ENCODE measurements at places on chromosomes 1 and 21.

- no peak for DNase-seq
These were observed 13.0 kb upstream of the GPR137B start for GRCh38 chr1:236129306-236129705.

DNA sequence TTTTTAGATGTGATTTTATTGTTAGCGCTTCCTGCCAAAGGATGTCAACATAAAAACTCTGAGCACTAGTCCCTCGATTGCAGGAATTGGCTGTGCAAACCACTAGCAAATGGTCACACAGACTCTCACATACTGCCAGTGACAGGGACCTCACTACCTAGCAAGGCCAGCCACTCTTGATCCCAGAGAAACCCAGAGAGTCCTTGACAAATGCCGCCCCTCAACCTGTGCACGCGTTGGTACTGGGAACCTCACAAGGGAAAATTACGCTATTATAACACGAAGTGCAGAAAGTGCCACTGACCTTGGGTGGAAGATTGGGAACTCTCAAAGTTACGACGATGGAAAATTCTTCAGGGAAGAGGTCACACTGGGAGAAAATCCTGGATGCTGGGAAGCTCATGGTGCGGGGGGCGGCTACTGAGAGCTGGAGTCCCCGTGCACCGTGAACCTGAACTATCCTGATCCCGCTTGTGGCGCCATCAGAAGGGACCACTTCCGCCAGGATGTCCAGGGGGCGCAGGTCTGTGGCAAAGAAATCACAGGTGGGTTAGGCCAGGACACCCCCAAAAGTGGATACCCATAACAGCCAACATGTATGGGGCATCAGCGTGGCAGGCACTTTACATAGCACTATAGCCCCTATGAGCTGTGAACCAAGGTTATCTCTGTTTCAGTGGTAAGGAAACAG is 5.9 kb upstream of the KRTAP10-4 start:
- DNase-seq, result no peak

DNA sequence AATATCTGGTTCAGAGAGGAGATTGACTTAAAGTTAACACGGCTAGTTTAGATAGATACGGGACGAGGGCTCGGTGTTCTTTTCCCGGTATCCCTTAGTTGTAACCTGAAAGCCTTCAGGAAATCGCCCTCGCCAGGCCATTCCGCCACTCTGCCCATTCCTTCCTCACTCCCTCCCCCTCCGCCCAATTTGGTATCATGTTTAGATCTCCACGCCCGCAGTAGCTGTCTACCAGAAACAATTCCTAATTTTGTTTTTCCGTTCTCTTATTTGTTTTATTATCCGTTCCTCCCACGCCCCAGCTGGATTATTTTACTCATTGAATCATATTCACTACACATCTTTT is 685 bp upstream of the VAMP4 start:
- DNase-seq, result peak; percentile 23

- DNase-seq, result no peak
These were observed 71.9 kb upstream of the EFHD2 start for GRCh38 chr1:15337656-15338402.

GRCh38 chr21:36188081-36188681 is 31.6 kb downstream of the DOP1B start:
- no peak for DNase-seq

- no peak for DNase-seq
These were observed 7.3 kb downstream of the SYNC start for GRCh38 chr1:32695098-32695904.

DNA sequence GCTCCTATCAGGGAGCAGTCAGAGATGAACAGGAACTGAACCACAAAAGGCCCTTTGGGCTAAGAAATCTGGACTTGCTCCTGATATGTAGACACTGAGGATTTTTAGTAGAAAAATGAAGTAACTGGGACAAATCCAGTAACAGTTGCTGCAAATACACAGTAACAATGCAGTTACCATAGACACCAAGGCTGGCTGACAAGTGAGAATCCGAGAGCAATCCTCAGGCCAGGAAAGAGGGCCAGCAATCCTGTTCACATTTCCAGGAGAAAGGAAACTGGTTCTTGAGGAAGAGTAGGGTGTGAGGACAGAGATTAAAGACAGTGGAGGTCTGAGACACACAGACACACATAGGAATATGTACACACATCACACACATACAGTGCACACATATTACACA is 9.3 kb upstream of the LORICRIN start:
- DNase-seq, result no peak

GRCh38 chr1:109111386-109112055 is 2.4 kb upstream of the ELAPOR1 start:
- no peak for DNase-seq

GRCh38 chr1:162471290-162471853 is 26.2 kb upstream of the UHMK1 start:
- no peak for DNase-seq

DNA sequence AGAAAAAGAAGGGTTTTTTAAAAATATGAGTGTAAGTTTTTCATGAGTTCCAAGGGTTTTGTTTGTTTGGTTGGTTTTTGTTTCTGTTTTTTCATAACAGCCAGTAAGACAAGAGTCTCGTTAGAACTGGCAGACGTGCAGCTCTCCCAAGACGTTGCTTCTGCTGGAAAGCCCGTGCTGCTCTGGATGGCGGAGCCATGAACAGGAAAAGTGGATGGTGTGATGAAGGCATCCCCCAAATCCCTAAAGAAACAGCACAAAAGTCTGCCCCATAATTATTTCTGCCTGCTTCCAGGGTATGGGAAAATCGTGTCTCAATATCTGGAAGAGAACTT is 157.9 kb upstream of the BACE2 start:
- no peak for DNase-seq

DNA sequence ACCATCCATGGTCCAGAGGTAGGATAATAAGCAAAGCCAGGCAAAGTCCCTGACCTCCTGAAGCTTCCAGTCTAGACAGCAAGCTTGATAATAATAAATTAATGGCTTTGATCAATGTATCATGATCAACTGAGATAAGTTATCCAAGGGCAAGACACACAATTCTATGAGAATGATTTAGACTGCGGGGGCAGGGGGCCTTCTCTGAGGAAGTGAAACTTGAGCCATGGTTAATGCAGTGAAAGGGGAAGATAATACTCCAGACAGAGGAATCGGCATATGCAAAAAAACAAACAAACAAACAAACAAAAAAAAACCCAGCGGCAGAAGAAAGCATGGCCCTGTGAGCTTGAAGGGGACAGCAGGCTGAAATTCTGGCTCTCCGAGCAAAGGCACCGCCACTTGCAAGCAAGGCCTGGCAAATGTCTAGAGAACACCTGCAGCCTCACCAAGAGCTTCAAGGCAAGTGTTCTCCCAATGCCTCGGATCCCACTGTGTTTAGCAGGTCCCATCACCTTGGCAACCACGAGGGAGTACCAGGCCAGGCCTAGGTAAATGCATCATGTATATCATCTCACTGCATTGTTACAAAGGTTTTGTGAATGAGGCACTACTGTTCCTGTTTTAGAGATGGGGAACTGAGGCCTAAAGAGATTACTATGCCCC is 24.9 kb downstream of the CSMD2 start:
- DNase-seq, result no peak

DNA sequence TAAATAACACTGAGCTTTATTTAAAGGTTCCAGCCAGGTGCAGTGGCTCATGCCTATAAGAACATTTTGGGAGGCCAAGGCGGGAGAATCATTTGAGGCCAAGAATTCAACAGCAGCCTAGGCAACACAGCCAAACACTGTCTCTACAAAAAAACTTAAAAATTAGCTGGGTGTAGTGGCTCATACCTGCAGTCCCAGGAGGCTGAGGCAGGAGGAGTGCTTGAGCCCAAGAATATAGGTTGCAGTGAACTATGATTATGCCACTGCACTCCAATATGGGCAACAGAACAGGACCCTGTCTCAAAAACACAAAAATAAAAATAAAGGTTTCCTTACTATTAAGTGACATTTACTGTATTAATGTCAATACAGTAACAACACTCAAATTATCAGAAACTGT is 2.1 kb downstream of the TAF12 start:
- peak; percentile 39 for DNase-seq

- no peak for DNase-seq
These were observed 128.5 kb upstream of the GALNT2 start for GRCh38 chr1:229938551-229938950.

GRCh38 chr1:17405898-17406759 is 33.3 kb downstream of the RCC2 start:
- DNase-seq, result peak; percentile 19

DNA sequence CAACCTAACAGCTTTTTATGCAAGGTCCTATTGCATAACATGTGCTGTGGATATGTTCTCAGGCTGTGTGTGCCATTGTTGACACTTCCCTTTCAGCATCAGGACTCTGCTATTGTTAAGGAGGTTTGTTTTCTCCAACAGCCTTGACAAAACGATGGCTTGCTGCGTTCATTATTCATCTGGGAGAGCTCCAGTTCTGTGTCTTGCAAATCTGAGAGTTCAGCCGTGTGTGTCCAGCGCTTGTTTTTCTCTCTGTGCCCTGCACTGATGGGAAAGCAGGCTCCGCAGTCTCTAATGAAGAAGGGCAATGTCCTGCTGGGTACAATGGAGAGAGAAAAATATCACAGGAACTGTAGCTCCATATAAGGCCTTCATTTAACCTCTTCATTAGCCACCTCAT is 63.7 kb downstream of the CLDN17 start:
- no peak for DNase-seq

DNA sequence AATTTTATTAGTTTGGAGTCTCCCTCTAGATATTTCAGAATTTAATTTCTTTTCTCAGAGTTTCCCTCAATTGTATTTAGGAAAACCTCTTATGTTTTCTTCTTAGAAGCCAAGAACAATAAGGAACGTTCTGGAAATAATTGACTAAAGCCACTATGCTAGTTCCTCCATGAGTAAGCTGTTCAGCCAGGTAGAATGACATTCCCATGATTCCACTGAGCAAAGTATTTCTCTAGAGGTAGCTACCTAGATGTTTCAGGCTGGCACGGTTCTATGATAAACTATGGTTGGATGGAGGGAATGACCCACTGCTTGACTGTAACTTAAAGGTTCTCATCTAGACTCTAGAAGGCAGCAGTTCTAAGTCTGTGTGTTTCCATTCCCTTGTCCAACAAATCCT is 62.4 kb downstream of the CLDN17 start:
- no peak for DNase-seq

- no peak for DNase-seq
These were observed 97.5 kb downstream of the SEC16B start for GRCh38 chr1:177872308-177872900.

- no peak for DNase-seq
These were observed 185.3 kb upstream of the POU3F1 start for GRCh38 chr1:38231941-38232340.

- no peak for DNase-seq
These were observed 346.2 kb downstream of the BARHL2 start for GRCh38 chr1:90370686-90371447.

GRCh38 chr1:112110031-112110430 is 120.6 kb upstream of the KCND3 start:
- DNase-seq, result no peak

DNA sequence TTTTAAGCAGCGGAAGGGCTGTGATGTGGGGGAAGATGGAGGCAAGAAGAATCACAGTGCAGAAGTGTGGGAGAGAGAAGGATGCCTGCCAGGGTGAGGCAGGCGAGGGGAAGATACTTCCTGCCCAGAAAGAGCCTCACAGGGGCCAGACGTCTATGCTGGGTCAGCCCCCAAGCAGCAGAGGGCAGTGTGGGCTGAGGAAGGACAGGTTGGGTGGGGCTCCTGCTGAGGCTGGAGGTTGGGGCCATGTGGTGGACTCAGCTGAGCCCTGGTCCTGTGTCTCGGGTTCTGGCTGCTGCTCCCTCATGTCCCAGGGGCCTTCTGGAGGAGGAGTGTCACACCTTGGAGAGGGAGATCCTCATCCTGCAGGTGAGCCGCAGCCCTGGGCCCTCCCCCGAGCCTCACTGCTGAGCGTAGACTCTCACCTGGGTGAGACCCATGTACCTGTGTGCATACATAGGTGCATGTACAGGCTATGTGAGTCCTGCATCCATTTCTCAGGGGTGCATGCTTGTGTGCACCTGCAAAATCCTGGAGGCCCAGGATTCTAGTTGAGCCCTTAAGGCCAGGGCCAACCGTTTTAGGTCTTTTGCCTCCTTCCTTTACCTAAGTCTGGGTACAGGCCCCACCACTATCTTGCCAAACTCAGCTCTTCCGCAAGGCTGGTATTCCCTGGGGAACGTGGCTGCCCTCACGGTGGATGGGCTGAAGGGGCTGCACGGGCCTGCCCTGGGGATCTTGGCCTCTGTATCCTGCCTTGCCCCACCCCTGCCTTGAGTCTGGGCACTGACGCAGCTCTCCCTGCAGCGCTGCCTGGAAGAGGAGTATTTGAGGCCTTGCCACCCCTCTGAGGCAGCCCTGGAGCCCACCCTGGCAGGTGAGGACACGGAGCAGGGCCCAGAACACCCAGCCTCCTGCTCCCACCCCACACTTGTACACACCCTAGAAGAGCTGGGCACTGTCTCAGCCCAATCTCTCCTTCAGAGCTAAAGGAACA is 3.7 kb downstream of the CCDC24 start:
- DNase-seq, result no peak

DNA sequence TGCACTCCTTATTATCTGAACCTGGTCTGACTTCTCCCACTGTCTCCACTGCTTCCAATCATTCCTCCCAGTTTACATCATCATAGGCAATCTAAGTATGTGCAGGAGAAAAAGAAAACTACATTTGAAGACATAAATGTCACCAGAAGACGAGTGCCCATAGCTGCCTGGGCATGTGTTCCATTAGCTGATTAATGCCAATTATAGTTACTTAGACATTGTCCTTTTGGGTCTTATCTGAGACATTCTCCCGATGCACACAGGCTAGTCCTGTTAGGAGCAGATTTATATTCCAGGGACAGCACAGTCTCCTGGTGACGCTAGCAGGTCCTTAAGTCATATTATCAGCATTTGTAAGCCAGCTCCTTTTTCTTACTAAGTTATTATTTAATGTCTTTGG is 52.6 kb upstream of the PTGFRN start:
- no peak for DNase-seq

DNA sequence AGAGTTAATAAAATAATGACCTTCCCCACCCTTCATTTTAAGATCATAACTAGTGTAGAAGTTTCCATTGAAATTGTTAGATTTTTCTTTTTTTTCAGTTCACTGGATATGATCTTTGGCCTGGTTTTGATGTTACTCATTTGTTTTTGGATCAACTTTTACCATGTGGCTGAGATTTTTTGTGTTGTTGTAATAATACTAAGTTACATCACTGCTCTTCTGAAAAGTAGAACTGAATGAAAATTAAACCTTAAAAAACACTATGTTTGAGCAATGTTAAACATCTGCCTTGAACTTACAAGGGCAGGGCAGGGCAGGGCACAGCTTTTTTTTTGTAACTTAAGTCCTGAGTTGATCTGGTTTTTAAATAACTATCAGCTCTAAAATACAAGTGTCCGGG is 204.8 kb upstream of the ADAMTS5 start:
- DNase-seq, result no peak

DNA sequence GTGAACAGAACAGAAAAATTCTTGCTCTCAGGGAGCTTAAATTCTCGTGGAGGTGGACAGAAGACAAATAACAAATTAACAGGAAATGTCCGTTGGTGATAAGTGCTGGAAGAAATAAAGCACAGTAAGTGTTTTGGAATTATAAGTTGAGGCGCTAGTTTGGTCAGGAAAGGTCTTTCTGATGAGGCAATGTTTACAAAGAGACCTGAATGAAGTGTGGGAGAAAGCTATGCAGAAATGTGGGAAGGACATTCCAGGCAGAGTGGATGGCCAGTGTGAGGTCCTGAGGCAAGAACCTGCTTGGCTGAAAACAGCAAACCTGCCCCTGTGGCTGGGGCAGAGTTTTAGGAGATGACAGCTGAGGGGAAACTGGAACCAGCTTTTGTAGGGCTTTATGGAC is 23.3 kb downstream of the NGF start:
- no peak for DNase-seq

GRCh38 chr21:29235714-29236197 is 63.0 kb upstream of the BACH1 start:
- DNase-seq, result no peak
